Airway epithelial cell (primary cell): ENCODE measurements at places on chromosomes 1 and 21. TPM values are rescaled to one million over a fixed set of nuclear protein-coding genes. Genes with fewer than 3 reads are reported as not detected.

NOS1AP gene
- 0.07 and 1.6 TPM in 2 replicates for total RNA-seq

KRTAP10-9 gene
- total RNA-seq, result not detected in 2 replicates

NEK2 gene
- total RNA-seq, result 17.3 and 19.6 TPM in 2 replicates

RHOU gene
- 0.07 and 0.19 TPM in 2 replicates for total RNA-seq

KRTAP7-1 gene
- not detected in 2 replicates for total RNA-seq

C1orf226 gene
- total RNA-seq, result 0.46 and 1.1 TPM in 2 replicates

IGFN1 gene
- not detected in 2 replicates for total RNA-seq

AQP10 gene
- total RNA-seq, result 0.78 and 1.2 TPM in 2 replicates

TMOD4 gene
- not detected in 2 replicates for total RNA-seq

FCMR gene
- total RNA-seq, result 0.05 and 0.21 TPM in 2 replicates

PAFAH2 gene
- 12.0 and 12.6 TPM in 2 replicates for total RNA-seq

ZNF281 gene
- total RNA-seq, result 8.4 and 14.9 TPM in 2 replicates

OPRD1 gene
- not detected in 2 replicates for total RNA-seq

RIPK4 gene
- total RNA-seq, result 41.0 and 44.5 TPM in 2 replicates

HAX1 gene
- total RNA-seq, result 108 and 114 TPM in 2 replicates

HSD3B1 gene
- not detected in 2 replicates for total RNA-seq

TTC13 gene
- total RNA-seq, result 4.6 and 9.3 TPM in 2 replicates

LIN28A gene
- total RNA-seq, result not detected in 2 replicates

TNFRSF25 gene
- total RNA-seq, result 31.7 and 34.3 TPM in 2 replicates

TRIM58 gene
- total RNA-seq, result 0.07 TPM in 1 of 2 replicates, not detected in the other

DYNLT5 gene
- total RNA-seq, result not detected in 2 replicates
